ENCODE measurements at places on chromosomes 5 and 9. TPM values are rescaled to one million over a fixed set of nuclear protein-coding genes. Genes with fewer than 3 reads are reported as not detected.

The DAB2IP gene
- 55.6 TPM for total RNA-seq

- no peak for DNase-seq
Measured at GRCh38 chr9:130296783-130297055, 31.2 kb downstream of the HMCN2 start.

GRCh38 chr5:134918861-134919260 is 13.9 kb downstream of the PCBD2 start:
- DNase-seq: no peak

- DNase-seq: no peak
Measured at GRCh38 chr9:121816449-121816817, 165.0 kb downstream of the DAB2IP start.

DNA sequence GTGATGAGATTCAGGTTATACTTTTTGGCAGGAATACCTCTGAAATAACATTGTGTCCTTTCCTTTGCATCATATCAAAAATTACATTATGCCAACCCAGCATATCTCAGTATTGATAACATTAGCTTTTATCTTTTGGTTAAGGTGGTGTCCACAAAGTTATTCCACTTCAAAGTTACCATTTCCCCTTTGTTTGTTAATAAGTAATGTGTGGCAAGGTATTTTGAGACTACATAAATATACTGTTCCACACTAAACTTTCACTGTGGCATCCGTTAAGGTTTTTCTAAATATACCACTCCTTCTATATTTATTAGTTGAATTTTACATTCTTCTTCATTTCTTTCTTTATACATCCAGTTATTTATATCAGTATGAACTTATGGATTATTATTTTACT is 14.1 kb upstream of the ARHGEF37 start:
- no peak for DNase-seq

The PAIP1 gene
- 69.1 TPM for total RNA-seq

The TUSC1 gene
- 9.8 TPM for total RNA-seq

Measured in suprapubic skin (tissue), 4 donors.